ENCODE measurements at places on chromosomes 12 and 14. TPM values are rescaled to one million over a fixed set of nuclear protein-coding genes. Genes with fewer than 3 reads are reported as not detected.

Gene AICDA
- not detected for total RNA-seq

DNA sequence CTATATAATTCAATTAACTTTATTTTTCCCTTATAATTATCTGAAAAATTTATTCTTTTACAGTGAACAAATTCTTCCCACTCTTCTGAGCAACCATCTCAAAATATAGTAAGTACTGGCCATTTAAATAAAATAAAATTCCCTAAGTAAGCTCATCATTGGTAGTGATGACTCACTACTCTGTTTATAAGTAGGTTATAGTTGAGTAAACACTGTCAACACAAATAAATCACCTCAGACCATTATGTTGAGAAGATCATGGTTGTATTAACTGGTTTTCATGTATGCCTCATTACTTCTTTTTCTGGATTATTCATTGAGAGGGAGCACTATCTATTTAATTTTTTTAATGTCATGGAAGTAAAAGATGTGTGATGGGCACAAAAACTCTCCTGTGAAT lies 220.5 kb downstream of the SEC23A start:
- no peak for ATAC-seq

Gene GALNT16
- 1.00 TPM for total RNA-seq

GRCh38 chr12:91178781-91179180 lies 3.8 kb downstream of the DCN start:
- ATAC-seq: no peak

DNA sequence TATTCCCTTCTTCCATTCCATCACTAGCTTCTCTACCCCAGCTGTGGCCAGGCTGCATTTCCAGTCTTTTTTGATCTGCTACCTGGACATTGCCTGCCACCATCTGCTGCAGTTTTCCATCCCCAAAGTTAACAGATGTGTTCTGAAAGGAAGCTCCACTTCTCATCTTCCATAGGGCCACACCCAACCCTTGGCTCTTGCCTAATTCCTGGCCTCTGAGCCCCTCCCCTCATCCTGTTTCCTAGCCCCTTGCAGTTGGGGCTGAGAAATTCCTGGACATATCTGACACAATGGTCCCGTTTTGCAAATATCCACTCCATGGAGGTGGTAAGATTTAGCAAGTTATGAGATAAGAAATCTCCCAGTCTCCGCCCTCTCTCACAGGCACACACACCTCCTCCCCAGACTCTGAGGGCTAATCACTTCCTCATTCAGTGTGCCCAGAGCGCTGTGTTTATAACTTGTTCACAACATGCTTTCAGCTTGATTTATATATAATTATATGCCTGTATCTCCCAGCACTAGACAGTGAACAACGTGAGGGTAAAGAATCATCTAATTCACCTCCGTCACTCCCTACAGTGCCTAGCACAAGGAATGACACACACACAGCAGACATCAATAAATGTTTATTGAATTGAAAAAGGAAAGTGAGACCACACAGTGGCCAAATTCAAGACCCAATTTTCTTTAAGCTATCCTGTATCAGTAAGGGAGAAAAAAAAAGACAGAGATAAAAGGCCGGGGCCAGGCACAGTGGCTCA lies 13.4 kb downstream of the SMUG1 start:
- ATAC-seq: peak; percentile 30

Gene LHX5
- total RNA-seq: not detected

DNA sequence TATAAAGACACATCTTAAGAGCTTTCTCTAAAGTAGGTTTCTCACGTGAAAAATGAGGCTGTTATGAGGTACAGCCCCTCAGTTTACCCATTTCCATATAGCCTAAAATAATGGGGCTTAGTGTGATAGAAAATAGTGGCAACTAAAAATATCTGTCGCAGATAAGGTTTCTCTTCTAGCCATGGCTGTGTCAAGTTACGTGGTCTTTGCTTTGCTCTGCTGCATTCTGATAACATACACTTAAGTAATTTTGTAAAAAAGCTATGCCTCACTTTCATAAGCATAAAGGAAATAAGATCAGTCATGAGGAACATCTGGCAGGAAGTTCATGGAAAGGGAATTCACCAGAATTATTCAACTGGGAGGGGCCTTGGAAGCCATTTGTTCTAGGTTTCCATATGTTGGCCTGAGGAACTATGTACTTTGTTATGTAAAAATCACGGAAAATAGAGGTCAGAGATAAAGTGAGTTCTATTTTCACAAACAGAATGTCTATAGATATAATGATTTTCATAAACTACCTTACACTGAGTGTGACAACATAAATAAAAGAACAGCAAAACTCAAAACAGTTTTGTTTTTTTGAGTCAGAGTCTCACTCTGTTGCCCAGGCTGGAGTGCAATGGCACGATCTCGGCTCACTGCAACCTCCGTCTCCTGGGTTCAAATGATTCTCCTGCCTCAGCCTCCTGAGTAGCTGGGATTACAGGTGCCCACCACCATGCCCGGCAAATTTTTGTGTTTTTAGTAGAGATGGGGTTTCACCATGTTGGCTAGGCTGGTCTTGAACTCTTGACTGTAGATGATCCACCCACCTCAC lies 195.6 kb upstream of the KRR1 start:
- ATAC-seq: peak; percentile 41

GRCh38 chr12:2581293-2582045 lies 213.3 kb upstream of the FKBP4 start:
- no peak for ATAC-seq

- no peak for ATAC-seq
These were observed 106.2 kb upstream of the RPH3A start for GRCh38 chr12:112685321-112685720.

DNA sequence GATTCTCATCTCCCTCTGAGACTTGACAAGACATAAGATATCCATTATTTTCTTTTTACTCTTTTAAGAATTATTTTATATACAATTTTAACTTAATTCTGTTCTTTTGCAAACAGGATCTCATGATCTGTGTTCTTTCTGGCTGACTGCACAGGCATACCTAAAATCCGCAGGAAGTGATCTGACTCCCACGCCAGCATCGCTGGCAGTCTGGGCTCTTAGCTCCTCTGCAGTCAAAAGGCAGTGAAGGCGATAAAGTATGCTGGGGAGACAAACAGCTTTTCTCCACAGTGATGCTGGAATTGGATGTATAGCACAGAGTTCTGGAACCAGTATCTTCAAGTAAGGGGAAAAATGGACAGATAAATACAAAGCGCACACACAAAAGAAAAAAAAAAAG lies 52.4 kb downstream of the DICER1 start:
- no peak for ATAC-seq

Gene TMEM253
- 1.6 TPM for total RNA-seq

Gene REC8
- total RNA-seq: 5.4 TPM

Gene GTF2A1
- 21.7 TPM for total RNA-seq

GRCh38 chr12:96988919-96989318 lies 81.9 kb downstream of the NEDD1 start:
- ATAC-seq: no peak

DNA sequence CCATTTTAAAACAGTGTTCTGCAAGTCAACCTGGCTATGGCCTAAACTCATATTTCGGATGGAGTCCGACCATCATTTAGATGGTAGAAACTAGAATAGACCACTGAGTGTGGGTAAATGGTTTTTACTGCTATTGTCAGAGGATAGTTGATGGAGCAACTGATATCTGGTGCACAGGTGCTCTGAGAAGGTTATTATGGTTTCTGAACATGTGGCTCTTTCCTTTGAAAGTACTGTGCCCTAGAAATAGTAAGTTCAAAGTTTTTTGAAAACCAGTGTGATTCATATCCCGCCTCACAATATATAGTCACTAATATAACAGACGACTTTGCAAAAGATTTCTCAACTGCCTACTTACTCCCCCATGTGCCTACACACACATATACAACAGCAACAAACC lies 64.4 kb upstream of the BTG1 start:
- ATAC-seq: no peak

DNA sequence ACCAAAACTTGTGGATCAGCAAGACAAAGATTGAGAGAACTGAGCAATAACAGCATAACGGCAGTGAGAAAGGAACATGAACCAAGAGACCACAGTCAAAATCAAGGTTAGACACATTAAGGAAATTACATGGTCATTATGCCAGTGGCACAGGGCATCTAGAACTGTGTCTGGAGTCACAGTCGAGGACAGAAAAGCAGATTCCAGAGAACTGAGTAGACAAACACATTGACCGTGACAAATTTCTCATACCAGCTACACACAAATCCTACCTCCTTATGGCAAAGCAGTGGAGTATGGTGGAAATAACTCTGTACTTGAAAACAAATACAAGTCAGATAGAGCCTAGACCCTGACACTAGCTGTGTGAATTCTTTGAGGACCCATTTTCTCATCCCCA lies 367.3 kb downstream of the DUSP6 start:
- ATAC-seq: no peak

- no peak for ATAC-seq
These were observed 277.0 kb downstream of the TRHDE start for GRCh38 chr12:72549184-72549583.

Data from esophagus mucosa (tissue), 1 donor.